Activated naive CD4-positive, alpha-beta T cell treated with Interleukin-2 at 50 U/mL for 16 hours (primary cell): ENCODE measurements at places on chromosomes 13 and 19.
A peak's percentile ranks its signal among the peaks of the same experiment; 100 is the strongest.

- no peak for DNase-seq
Observed at GRCh38 chr19:42683917-42684513, 56.3 kb downstream of the PSG3 start.

DNA sequence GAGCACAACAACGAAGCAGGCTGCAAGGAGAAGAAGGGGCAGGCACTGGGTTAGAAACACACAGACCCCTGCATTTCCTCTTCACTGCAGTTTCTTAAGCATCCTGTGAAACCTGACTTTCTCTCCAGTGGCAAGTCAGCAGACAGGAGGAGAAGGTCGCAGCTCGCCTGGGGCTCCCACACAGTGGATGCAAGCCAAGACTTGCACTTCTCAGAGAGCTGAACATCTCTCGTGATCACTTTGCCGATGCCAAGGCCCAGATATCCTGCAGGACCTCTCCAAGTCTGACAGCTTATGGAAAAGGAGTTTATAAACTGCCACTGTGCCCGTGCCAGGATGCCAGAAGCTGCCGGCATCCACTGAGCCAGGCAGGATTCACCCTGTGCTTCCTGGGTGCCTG is 18.4 kb downstream of the TMEM272 start:
- no peak for DNase-seq

- no peak for DNase-seq
Observed at GRCh38 chr13:73542446-73542845, 483.6 kb downstream of the KLF5 start.

DNA sequence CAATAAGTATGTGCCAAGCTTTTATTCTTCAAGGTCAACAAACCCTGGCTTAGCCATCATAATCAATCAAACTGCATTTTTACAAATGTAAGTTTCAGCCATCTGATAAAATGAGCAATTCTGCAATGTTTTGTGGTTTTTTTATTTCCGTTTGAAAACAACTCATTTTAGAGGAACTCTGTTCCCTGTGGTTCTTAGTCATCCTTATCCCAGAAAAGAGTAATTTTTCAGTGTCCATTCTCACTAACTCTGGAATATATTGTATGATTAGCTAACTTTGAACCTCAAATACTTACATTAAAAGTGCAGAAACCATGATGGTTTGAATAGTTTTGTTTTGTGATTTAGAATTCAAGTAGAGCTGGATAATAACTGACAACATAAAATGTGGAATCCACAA is 87.6 kb downstream of the IRS2 start:
- no peak for DNase-seq

DNA sequence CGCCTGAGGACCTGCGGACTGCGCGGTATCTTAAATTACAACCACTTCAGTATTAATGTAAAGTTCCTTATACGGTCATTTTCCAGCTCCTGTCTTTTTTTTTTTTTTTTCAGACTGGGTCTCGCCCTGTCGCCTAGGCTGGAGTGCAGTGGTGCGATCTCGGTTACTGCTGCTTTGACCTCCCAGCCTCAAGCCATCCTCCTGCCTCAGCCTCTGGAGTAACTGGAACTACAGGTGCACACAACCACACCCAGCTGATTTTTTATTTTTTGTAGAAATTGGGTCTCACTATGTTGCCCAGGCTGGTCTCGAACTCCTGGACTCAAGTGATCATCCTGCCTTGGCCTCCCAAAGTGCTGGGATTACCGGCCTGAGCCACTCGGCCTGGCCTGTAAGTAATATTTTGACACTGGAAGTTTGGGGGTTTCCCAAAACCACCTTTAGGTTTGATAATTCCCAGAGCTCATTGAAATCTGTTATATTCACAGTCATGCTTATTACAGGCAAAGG is 406 bp upstream of the EID2B start:
- no peak for DNase-seq

- no peak for DNase-seq
Observed at GRCh38 chr19:4365341-4365740, 22.0 kb downstream of the MPND start.

- no peak for DNase-seq
Observed at GRCh38 chr19:6999933-7000332, 21.3 kb downstream of the MBD3L2B start.

DNA sequence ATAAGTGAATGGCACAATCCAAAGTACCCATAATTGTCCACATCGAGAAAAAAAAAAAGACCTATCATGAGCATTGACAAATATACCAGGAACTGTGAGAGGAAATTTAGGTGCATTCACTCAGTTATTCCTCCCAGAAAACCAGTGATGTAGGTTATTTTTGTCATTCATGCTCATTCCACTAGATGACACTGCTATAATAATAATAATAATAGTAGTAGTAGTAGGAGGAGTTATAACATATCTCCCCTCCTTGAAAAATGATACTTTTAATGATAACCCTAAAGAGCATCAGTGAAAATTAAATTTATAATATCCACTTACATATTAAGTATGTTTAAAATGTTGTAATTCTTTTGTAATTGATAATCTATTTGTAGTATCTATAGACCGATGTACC is 463.9 kb upstream of the MIR17HG start:
- DNase-seq = no peak

- DNase-seq = no peak
Observed at GRCh38 chr13:21556051-21556450, 47.9 kb downstream of the MICU2 start.

GRCh38 chr19:41821003-41821735 is 23.3 kb downstream of the LYPD4 start:
- peak; percentile 33 for DNase-seq

DNA sequence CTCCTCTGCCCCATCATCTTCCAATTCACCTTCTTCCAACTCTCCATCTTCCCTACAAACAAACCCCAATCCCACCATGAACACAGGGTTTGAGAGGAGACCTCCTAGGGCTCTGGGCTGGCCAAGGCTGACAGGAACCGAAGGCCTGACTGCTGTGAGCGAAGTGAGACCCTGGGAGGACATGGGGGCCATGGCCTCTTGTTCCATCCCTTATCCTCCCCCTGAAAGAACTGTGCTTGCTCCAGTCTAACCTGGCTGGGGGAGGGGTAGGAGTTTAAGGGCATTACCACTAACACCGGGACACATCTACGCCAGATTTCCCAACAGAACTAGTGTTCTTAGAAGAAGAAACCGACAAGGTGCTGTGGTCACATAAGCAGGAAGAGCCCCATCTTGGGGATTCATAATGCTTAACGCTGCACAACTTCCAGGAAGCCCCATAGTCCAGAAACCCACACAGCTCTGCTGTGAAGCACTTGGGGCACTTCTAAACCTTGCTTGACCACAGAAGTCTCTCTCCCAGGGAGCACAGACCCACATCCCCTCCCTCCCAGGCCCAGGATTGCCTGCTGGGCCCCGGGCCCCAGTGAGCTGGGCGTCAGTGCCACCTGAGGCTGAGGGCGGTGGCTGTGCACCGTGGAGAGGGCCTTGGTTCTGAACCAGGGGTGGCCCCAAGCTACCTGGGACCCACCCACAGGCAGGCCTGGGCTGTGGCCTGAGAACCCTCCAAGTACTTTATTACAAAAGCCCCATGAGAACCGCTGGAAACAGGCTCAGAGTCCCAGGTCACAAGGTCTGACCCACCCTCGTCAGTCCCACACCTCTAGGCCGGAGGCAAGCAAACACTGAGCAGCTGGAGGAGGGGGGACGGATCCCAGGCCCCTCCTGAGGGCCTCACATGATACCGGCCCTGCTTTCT is 18.8 kb downstream of the ZC3H4 start:
- DNase-seq = peak; percentile 53

- no peak for DNase-seq
Observed at GRCh38 chr13:67023130-67023876, 206.8 kb downstream of the PCDH9 start.

DNA sequence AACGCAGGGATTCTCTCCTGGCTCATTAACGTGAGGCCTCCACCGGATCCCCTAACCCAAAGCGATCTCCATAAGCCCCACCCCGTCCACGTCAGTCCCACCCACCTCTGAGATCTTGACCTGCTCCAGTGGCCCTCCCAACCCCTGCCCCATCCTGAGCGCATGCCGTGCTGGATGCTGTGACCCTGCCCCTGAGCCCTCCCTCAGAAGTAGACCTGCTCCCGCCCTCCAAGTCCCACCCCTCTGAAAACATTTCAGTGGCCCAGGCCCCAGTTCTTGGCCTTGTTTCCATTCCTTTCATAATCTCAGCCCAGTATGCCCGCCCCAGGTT is 19.9 kb downstream of the LMTK3 start:
- no peak for DNase-seq

DNA sequence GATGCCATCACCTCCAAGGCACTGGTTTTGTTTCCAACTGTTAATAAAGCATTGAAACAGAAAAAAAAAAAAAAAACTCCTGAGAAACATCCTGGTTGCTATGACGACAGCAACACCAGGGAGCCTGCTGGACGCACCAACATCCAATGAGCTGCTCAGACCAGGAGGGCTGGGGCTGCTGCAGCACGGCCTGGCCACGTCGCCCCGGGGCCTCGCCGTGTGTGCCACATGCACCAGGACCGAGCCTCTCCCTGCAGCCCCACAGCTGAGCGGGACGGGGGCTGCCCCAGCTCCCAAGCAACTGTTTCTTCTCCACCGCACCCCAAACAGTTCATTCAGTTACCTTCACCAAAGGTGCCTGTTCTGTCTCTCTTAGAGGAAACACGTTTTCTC is 54.5 kb downstream of the RASA3 start:
- no peak for DNase-seq

DNA sequence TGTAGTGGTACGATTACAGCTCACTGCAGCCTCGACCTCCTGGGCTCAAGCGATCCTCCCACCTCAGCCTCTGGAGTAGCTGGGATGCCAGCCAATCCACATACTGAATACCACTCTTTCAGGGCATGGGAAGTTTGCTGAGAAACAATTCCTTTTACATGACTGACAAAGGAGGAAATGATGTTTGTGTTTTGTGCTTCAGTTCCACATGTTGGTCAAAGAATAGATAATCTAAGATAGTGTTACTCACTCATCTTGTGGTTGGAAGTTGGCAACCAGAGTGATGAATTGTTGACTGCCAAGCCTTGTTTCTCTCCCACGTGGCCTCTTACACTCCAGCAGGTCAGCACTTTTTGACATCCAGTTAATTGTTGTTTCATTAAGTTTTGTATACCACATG is 7.6 kb downstream of the MBD3L2B start:
- no peak for DNase-seq

- DNase-seq = no peak
Observed at GRCh38 chr13:28626266-28626665, 32.7 kb upstream of the POMP start.

- DNase-seq = no peak
Observed at GRCh38 chr19:41530761-41531301, 45.1 kb upstream of the CEACAM21 start.

- DNase-seq = peak; percentile 74
Observed at GRCh38 chr19:50922317-50922853, 11.2 kb upstream of the KLK4 start.

GRCh38 chr19:43441716-43442115 is 23.7 kb downstream of the LYPD3 start:
- no peak for DNase-seq

DNA sequence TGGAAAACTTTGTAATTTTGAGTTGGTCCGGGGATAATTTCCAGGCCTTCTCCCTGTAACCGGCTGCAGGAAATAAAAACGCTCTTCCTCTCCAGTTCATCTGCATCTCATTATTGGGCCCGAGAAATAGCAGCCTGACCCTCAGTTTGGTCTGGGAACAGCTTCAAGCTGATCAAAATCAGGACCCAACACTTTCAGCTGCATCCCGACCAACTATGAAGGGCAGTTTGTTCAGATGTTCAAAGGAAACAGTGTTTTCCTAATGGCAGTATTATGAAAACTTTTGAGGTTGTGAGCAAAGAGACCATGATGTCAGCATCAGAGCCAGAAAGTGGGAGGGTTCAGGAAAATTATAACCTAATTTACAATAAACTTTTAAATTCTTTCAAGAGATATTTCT is 35.7 kb downstream of the STK24 start:
- DNase-seq = no peak

- DNase-seq = peak; percentile 38
Observed at GRCh38 chr13:23899555-23899954, 2.3 kb upstream of the C1QTNF9B start.

DNA sequence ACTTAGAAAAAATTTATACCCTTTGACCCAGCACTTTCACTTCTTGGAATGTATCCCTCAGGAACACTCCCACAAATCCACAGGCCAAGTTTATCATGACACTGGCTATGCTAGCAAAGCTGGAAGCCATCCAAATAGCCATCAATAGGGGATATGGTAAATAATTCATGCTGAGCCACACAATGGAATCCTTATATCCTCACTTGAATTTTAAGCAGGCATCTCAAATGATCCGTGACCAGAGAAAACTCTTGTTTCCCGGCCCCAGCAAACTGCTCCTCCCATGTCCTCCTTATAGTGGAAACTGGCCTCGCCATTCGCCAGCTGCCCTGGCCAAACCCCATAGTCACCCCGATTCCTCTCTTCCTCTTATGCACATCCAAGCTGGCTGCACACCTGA is 37.6 kb downstream of the GRIK5 start:
- DNase-seq = no peak

DNA sequence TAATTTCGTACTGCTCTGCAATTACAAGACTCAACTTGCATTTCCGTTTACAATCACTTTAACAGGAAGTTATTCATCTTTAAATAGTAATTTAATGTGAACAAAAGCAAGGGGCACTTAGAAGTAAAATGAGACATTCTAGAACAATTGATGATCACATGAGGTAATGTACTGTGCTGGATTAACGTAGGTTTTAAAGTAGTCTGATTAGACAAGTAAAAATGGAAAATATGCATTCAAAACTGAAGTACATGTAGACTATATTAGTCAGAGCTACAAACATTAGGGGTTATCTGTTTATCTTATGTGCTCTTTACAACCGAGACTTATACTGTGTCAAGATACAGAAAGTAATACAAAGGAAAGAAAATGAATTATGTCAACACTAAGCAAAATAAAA is 1528.0 kb downstream of the SLITRK5 start:
- no peak for DNase-seq

DNA sequence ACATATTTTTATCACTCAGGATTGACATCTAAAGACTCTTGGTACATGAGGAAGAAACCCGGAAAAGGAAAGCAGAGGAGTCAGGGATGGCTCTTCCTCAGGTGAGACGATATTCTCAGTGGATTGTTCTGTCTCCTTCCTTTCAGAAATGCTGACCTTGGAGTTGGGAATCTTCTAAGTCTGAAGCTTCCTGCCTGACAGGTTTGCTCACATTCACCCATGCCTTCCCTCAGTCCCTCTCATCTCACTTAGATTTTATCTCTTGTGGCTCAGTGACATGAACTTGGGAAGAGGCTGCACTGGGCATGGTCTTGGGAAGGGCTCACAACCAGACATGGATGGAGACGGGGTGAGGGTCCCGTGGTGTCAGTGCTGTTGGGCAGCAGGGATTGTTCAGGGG is 6.7 kb downstream of the ZNF525 start:
- no peak for DNase-seq

GRCh38 chr13:94933230-94933751 is 220.9 kb upstream of the SOX21 start:
- no peak for DNase-seq
